HuH-7.5 (cell line): ENCODE measurements at places on chromosomes 2 and 18.

GRCh38 chr2:219289195-219289536 lies 10.0 kb downstream of the DNAJB2 start:
- peak; percentile 3 for DNase-seq

DNA sequence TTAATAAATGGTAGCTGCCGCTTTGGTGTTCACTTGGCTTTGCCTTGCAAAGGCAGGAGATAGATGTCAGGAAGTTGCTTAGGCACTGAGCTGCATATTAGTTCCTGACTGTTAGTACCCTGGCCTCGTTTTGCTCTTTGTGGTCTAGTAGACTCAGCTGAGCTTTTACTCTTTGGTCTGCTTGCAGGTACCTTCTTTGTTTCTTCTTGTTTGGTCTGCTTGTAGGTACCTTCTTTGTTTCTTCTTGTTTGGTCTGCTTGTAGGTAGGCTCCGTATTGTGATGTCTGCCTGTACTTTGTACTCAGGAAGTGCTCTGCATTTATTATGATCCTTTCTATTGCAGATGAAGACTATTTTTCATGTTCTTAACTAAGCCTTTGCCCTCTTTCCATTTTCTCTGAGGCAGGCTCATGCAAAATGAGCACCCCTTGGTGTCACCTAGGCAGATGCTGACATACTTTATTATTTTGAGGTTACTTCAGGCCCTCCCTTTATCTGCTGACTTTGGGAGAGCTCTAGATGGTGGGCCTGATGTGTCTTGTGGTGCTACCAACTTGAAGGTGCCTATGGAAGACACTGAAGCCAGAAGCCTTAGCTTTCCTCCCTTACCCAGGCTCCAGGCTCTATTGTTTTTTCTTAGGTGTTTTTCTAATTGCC lies 6.0 kb downstream of the RPIA start:
- no peak for DNase-seq

DNA sequence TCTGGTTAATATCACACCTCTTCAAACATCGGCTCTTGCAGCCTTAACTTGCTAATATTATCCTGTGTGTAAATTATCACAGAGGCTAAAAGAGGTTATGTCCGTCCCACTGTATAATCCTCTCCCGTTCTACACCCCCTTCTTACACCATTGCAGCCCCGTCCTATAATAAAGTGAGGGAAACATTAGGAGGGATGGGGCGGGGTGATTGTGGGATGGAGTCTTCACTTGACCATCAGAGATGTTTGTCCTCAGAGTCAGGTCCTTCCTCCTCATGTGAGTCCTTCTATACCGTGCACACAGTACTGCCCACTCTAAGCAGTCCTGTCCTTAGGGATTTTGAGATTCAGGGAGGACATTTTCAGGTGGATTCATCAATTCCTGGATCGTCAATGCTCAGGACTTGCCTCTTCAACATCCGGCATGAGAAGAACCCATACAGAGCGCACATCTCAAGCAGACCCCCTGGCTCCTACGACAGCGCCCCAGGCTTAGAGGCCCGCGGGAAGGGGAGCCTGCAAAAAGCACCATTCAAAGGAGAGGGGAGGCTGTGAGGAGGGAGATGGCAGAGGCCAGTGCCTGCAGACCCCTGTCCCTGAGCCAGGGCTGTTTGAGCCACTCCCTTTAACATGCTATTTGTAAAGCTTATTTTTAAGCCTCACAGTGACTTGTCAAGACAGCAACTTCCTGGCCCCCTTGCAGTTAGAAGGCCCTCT lies 42.8 kb upstream of the ASB18 start:
- no peak for DNase-seq

DNA sequence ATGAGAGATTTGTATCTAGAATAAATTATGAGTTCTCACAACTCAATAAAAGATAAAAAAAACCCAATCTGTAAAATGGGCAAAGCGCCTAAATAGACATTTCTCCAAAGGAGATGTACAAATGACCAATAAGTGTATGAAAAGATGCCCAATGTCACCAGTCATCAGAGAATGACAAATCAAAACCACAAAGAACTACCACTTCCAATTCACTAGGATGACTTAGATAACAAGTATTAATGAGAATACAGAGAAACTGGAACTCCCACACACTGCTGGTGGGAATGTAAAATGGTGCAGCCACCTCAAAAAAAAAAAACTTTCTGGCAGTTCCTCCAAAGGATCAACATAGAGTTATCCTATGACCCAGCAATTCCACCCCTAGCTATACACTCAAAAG lies 17.4 kb upstream of the COL6A3 start:
- no peak for DNase-seq

DNA sequence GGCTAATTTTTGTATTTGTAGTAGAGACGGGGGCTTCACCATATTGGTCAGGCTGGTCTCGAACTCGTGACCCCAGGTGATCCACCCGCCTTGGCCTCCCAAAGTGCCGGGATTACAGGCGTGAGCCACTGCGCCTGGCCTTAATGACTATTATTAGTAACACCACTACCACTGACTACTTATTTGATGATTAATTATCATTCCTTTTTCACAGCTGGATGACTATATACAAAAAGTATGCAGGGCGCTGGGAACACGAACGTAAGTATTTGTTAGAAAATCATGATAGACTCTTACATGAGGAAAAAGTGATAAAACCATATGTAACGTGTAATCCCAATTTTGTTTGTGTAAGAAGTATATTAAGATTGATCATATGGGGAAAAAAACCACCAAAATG lies 21.6 kb downstream of the DARS1 start:
- DNase-seq: no peak

GRCh38 chr2:31235504-31235902 lies 1.6 kb downstream of the EHD3 start:
- no peak for DNase-seq

DNA sequence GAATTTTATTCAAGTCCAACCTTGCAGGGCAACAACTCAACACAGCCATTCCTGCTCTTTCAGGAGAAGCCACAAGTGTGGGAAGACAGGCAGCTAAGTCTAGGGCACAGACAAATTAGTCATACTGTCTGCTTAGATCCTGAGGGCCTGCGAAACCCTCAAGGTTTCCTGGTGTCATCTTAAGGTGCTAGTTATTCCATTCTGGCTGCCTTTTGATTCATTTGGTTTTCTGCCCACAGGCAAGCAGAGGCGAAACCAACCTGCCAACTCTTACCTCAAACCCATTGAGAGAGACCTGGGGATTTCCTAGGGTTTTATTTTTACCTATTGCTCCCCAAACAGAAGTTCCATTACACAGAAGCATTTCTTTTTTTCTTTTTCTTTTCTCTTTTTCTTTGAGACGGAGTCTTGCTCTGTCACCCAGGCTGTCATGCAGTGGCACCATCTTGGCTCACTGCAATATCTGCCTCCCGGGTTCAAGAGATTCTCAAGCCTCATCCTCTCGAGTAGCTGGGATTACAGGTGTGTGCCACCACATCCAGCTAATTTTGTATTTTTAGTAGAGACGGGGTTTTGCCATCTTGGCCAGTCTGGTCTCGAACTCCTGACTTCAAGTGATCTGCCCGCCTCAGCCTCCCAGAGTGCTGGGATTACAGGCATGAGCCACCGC lies 23.7 kb upstream of the SCYGR1 start:
- DNase-seq: no peak
